ENCODE measurements at places on chromosomes 1 and 21. TPM values are rescaled to one million over a fixed set of nuclear protein-coding genes. Genes with fewer than 3 reads are reported as not detected.

DNA sequence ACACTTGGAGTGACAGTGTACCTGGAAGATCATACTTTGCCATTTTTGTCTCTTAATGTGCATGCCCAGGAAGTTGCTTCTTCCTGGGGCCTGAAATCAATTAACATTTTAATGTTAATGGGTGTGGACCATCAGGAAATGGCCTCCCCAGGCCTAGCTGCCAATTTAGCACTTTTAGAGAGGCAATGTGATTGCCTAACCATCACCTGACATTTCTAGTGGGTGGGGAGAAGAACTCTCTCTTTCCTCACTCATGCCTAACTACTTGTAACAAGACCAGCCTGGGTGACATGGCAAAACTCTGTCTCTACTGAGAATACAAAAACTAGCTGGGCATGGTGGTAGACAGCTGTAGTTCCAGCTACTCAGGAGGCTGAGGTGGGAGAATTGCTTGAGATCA lies 549.0 kb upstream of the RGS18 start:
- DNase-seq: no peak

DNA sequence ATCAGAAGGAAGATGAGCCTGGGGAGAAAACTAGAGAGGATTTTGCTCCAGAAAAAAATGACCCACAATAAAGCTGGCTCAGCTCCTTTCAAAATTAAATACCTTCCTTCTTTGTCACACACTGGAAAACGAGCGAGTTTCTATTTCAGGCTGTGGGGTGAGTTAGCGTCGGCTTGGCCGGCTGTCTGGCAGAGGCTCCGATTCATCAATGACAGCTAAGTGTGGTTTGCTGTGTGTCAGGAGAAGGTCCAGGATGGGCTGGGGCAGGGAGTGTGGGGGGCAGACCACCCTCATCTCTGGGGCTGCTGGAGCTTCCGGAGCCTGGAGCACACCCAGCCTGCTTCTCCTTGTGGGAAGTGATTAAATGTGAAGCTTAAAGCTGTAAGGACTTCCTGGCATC lies 120.2 kb downstream of the ETS2 start:
- peak; percentile 91 for DNase-seq

GRCh38 chr1:58047265-58047858 lies 499.2 kb downstream of the OMA1 start:
- peak; percentile 1 for DNase-seq

- peak; percentile 45 for DNase-seq
Measured at GRCh38 chr1:187685333-187685732, 856.6 kb downstream of the PLA2G4A start.

DNA sequence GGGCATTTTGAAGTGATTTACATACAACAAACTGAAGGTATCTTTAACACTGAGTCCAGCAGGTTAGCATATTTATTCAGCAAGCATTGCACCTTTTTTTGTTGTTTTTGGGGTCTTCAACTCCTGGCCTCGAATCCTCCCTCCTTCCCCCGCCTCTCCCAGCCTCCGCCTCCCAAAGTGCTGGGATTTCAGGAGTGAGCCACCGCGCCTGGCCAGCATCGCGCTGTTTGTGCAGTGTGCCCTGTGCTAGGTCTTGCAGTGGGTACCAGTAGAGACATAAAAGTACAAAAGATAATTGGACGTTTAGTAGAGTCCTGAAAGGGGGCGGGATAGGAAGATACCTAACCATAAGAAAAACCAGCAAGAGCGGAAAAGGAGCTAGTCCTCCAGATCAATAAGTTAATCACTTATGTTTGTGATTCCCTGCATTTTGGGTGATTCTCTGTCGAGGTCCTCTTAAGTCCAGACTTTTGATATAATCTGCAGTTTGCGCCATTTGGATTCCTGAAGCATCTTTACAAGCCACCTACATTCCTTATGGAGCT lies 111.8 kb downstream of the OSBPL9 start:
- DNase-seq: peak; percentile 2

GRCh38 chr1:29427614-29428279 lies 191.4 kb downstream of the PTPRU start:
- no peak for DNase-seq

DNA sequence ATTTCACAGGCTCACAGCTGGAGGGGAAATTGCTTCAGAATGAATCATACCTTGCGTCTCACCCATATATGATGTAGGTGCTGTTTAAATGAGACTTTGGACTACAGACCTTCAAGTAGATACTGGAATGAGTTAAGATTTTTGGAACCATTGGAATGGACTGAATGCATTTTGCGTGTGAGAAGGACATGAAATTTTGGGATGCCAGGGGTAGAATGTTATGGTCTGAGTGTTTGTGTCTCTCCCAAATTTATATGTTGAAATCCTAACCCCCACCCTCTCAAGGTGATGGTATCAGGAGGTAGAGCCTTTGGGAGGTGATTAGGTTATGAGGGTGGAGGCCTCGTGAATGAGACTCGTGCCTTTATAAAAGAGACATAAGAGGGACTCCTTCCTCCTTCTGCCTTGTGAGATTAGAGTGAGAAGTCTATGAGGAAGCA lies 41.4 kb downstream of the KCNK1 start:
- peak; percentile 22 for DNase-seq

DNA sequence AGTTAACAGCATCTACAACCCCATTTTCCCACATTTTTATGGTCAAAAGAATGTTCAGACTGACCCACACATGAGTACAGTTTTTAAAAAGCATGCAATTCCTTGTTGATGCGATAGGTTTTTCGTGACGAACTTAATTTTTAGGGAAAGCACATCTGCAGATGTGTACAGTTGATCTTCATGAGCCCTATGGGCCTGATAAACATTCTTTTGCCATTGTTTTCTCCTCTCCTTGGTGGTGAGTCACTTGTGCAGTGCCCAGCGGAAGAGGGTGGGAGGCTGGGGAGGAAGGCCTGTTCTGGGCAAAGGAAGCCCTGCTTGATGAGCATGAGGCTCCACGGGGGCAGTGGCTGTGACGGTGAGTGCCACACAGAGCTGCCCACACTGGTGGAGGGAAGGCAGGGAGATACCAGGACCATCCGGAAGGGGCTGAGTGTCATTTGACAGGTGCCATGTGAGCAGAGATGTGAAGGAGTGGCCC lies 5.3 kb downstream of the ARF1 start:
- DNase-seq: peak; percentile 90

Gene FALEC
- total RNA-seq: 0.55 TPM

Gene GJA4
- total RNA-seq: not detected

Gene NR5A2
- total RNA-seq: 0.03 TPM

Gene OR14K1
- not detected for total RNA-seq

Gene TRIM46
- total RNA-seq: 3.4 TPM

Gene RAB42
- not detected for total RNA-seq

Gene WRAP73
- total RNA-seq: 22.2 TPM

Gene CYP4A22
- not detected for total RNA-seq

Gene PGLYRP4
- total RNA-seq: not detected

Gene S100A2
- total RNA-seq: 41.3 TPM

Measured in A172 (cell line).